ENCODE measurements at places on chromosomes 6 and 20.

DNA sequence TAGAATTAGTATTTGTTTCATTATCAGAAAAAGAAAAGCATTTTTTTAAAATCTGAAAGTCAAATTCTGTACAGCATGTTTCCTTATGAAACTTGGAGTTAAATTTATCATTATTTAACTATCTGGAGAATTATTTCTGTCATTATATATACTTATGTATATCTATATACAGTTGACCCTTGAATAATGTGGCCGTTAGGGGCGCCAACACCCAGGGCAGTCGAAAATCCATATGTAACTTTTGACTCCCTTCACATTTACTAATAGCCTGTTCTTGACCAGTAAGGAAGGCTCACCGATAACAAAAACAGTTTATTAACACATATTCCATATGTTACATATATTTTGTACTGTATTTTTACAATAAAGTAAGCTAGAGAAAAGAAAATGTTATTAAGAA lies 341.2 kb downstream of the ADGRB3 start:
- DNase-seq = no peak

DNA sequence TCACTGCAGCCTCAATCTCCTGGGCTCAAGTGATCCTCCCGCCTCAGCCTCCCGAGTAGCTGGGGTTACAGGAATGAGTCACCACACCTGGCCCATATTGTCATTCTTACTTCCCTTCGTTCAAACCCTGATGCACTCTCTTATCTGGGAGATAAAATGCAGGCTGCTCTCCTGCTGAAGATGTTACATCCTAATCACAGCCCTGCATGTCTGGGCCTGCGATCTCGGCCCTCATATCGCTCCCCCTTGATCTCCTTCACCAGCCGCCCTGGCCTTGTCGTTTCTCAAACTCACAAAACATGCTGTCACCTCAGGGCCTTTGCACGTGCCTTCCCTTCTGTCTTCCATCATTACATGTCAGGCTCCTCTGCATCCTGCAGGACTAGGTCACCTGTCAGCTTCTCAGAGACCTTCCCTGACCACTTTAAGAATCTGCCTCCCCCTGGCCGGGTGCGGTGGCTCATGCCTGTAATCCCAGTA lies 8.8 kb upstream of the C20orf203 start:
- no peak for DNase-seq

DNA sequence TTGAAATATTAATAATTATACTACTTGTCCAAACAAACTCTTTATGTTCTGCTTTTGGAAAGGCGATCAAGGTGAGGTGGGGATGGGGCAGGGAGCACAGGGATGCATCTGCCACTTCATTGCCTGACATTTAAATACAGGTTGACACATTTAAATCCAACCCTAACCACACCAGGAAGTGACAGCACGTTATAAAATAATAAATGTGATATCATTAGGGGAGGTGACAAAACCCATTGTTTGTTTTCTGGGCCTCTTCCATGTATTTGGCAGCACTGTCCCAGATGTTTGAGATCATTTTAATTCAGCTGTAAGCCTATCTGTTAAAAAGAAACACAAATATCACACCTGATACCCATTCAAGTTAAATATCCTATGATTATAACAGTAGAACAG lies 342.4 kb upstream of the ARID1B start:
- no peak for DNase-seq

GRCh38 chr6:33966536-33966935 lies 162.7 kb upstream of the MLN start:
- no peak for DNase-seq

DNA sequence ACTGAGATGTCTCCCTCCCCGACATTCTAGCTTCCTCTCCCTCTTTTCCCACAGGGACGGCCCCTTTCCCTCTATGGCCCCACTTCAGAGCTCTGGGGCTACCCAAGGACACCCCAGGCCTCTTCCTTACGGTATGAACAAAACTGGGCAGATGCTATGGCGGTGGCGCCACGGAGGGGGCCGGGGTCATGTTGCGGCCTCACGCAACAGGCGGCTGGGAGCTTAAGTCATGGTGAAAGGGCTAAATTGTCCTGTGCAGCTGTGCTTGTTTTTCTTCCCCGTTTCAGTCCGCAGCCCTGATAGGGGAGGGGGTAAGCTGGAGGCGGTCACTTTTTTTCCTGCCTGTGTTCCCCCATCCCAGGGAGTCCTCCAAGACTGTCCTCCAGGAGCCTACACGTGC lies 17.6 kb upstream of the KIAA1755 start:
- DNase-seq = no peak

- no peak for DNase-seq
These were observed 209.8 kb upstream of the FOXA2 start for GRCh38 chr20:22794200-22794599.

DNA sequence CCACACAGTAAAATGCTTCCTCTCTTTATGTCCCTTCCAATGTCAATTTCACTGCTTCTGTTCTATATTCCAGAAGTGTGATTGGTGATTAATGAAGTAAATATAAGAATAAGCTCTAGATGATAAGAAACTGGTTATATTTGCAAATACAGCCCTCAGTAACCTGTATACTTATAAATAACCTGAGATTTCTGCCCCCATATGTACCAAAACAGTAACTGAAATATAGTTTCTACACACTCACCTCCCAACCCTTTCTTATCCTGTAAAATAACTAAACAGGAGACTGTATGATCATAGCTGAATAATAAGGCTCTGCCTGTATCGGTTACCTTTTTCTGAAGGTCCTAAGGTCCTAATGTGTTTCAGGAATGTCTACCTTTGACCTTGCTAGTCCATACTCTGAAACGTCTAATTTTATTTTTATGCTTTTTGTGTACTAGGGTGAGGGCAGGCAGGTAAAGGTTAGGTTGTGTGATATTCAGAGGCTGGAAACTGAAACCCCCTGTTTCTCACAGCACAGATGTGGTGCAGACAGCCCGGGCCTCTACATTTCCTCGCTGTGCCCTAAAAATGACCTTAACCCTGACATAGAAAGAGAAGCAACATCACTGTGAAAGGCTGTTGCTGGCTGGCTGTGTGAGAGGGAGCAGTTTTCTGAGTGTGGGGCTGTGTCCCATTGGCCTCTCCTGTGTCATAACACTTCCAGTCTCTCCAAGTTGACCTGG lies 378.8 kb downstream of the CENPW start:
- DNase-seq = no peak

DNA sequence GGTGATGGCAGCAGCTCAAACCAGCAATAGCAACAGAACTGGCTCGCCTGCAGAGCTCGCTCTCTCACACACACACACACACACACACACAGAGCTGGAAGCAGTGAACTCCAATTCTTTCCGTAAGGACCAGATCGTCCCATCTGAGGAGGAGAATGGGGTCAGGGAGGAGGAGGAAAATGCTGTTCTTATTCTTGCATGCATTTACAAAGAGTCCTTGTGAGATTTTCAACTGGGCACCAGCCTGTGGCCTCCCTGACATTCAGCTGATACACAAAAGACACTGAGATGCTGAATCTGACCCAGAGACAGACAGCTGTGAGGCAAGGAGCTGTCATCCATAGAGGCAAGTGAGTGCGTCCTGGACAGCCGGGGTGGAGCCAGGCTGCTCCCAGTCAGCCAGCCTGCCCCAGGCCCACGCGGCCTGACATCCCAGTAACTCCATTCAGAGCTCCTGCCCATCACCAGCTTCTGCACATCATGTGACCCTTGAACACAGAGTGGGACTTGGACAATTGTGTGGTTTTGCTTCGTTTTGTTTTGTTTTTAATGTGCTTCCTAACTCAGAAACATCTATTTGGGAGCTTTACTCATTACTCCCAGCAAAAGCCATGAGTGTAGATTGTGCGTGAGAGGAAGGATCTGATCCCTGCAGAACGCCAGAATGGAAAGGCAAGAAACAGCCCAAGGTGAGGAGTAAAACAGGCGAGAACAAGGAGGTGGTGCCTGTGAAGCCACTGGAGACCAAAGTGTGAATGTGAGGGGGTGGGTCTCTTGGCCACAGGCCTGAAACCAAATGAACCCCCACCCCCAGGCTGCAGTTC lies 2.1 kb downstream of the SERPINB9 start:
- DNase-seq = peak; percentile 22

DNA sequence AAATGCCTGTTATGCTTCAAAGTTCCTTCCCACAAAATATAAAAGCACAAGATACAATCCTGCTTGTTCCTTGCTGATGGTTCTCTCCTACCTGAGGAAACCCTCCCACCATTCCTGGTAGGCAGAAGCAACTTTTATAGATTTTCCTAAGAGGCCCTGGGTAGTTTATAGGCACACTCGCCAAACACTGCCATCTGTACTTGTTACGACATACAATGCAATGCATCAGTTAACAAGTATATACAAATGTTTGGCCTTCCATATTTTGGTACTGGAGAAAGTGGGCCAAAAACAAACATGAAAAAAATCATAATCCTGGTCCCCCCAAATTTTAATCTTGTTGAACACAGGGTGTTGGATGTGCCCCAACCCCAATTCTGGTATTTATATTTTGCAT lies 16.6 kb downstream of the MCM9 start:
- DNase-seq = no peak

GRCh38 chr6:87728706-87729105 lies 26.7 kb upstream of the AKIRIN2 start:
- DNase-seq = no peak

- DNase-seq = no peak
These were observed 143.6 kb upstream of the TNFAIP3 start for GRCh38 chr6:137723273-137724017.

- no peak for DNase-seq
These were observed 37.4 kb downstream of the SLC35D3 start for GRCh38 chr6:136959471-136959891.

DNA sequence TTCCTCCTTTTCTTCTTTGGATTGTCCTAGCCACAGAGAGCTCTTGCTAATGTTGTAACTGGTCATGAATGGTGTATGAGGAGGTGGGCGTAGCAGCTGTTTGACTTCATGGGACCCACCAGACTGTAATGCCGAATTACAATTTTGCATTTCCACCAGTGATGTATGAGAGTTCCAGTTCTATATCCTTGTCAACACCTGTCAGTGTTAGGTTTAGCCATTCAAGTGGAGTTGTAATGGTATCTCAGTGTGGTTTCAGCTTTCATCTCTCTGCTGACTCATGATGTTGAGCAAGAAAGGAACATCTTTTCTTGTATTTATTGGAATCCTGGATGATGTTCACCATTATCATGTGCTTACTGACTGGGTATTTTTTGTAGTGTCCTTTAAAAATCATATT lies 5.1 kb downstream of the IGF2R start:
- peak; percentile 62 for DNase-seq

GRCh38 chr6:24788031-24788665 lies 10.6 kb downstream of the ARMH2 start:
- DNase-seq = peak; percentile 33

DNA sequence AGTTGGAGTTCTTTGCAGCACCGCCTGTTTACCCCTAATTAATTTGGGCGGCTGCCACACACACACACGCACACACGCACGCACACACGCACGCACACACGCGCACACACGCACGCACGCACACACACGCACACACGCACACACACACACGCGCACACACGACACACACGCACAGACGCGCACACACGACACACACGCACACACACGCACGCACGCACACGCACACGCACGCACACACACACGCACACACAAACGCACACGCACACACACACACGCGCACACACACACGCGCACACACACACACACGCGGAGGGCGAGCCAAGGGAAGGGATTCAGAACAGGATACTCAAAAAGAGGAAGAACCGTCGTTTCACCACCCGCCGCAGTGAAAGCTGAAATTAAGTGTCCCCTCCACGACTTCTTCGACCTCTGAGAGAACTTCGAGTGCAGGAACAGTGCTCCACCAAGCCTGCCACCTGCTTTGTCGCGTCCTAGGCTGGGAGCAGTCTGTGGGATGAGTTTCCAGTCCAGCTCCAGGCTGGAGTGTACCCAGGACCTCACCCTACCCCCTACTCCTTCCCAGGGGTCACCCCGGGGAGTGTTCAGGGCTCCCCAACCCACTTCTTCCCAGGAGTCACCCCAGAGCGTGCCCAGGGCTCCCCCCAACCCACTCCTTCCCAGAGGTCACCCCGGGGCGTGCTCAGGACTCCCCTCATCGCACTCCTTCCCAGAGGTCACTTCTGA lies 1.1 kb downstream of the RNASET2 start:
- peak; percentile 49 for DNase-seq

DNA sequence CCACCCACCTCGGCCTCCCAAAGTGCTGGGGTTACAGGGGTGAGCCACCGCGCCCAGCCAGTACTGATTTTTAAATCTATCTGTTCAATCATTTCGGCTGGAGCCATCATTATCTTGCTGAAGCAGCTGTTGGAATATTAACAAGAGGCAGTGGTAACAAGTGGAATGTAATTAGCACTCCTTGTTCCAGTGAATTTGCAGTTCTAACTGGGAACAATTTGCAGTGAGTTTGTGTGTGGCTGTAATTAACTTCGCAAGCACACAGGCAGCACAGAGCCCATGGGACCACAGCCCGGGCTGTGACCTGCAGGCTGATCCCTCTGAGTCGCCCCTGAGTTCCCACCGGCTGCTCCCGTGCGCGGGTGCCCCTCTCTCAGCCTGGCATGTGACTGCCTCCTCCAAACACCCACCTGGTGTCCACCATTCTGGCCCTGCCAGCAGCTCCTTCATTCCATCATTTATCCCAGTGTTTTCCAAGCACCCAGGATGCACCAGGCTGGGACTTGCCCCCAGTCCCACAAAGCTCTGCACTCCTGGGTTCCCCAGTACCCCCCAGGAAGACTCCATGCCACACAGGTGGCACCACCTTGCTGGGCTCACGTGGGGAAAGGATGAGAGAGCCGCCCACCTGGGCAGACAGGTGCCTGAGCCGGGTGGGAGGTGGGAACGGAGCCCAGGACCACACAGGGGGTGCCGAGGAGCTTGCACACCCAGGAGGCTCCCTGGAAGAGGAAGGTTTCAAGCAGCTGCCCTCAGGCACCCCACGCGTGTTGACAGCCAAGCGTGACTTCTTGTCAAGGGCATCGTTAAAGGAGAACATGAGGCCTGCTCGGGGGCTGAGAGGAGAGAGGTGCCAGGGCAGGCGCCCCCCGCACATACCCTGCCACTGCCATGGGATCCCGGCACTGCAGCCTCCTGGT lies 75.2 kb downstream of the YTHDF1 start:
- DNase-seq = no peak

- DNase-seq = no peak
These were observed 637 bp downstream of the UBR2 start for GRCh38 chr6:42564506-42564825.

DNA sequence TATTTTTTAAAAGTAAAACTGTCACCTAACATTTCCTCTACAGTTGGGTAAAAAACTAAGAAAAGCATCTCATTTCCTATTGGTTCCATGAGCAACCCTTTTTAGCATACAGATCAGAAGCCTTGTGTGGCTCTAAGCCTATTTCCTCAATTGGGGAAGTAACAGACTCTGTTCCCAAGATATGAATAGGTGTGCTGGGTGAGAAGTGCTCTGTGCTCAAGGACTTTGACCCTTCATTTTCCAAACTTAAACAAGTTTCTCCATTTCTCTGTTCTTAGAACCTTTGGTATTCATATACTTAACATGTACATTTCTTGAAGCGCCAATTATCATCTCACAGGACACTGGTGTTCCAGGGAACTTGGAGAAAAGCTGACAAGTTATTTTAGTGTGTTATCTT lies 24.1 kb downstream of the CARMIL1 start:
- no peak for DNase-seq

Measured in activated CD8-positive, alpha-beta T cell treated with anti-CD3 and anti-CD28 coated beads for 36 hours (primary cell).